ENCODE measurements at places on chromosomes 6 and 20.

GRCh38 chr6:135750081-135750480, 101.4 kb upstream of the PDE7B start:
- no peak for DNase-seq

DNA sequence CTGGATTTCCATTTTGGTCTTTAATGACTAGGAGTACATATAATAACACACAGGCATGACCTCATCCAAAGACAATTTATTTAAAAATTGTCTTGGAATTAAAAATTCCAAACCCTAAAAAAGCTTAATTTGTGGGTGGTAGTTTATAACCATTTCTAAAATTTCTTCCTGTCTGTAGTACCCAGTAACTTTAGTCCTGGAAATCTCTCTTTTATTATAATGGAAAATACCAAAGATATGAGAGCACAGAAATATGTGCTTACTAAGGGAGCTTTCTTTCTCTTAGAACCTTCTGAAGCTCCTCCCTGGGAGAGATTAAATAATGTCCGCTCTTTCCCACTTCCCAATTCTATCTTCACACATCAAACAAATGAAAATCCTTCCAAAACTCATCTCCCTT, 70.5 kb upstream of the PRL start:
- DNase-seq: no peak

- DNase-seq: no peak
Observed at GRCh38 chr20:40293740-40294139, 395.3 kb downstream of the MAFB start.

DNA sequence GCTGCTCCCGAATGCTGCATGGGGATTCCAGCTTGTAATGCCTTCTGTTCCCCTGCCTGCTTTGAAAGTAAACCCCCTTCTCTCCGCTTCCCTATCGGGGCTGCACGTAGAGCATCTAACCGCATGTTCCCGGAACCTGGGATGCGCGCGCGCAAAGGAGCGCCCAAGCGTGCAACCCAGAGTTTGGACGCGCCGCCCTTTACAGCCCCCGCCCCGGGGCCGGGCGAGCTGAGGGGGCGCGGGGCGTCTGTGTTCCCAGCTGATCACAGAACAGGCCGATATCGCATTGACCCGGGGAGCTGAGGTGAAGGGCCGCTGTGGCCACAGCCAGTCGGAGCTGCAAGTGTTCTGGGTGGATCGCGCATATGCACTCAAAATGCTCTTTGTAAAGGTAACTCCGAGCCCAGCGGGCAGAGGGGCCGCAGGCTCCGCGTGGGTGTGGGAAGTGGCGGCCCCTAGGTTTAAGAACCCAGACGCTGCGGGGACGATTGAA, 1.4 kb downstream of the LAMP5 start:
- DNase-seq: no peak

- no peak for DNase-seq
Observed at GRCh38 chr6:10960171-10960570, 73.3 kb downstream of the SYCP2L start.

DNA sequence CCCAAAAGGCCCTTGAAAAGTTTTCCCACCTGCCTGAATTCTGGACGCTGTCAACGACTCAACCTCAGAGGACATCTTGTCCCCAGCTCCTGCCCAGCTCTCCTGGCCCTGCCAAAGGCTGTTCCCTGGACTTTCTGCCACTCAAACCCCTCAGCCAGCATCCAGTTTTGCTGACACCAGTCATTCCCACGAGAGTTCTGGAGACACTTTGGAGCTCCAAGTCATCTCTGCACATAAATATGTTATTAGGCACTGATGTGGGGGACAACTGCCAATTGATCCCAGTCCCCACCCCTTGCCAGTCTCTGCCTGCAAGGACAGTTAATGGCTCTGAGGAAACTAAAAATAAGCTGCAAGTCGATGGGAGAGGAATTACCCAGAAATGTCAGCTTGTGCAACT, 38.9 kb upstream of the KCNB1 start:
- no peak for DNase-seq

DNA sequence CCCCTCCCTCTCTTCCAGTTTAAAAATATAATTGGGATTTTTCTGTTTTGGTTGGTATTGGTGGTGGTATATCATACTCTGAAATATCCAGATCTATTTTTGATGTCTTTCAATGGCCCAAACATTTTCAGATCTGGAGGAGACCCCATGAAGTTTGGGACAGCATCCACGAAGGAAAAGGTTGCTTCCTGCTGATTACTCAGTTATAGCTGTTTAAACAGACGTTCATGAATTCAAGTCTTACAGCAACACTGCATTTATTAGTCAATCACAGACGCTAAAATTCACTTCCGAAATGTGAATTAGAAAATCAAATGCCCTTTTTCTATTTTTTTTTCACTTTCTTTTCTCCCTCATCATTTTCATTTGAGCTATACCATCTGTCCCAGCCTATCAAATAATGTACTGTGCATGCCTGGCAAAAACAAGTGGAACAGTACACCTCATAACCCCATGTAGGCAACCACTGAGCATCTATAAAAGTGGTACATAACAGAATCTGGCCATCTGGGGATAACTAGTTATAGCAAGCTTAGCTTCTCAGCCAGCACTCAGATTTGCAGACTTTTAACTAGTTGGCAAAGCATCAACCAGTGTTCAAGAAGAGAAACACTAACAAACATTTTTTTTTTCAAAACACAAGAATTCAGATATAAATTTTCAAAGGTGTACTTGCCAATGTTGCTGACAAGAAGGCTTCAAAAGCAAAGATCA, 124.5 kb downstream of the HIVEP2 start:
- DNase-seq: no peak

All from effector memory CD8-positive, alpha-beta T cell (primary cell).